ENCODE measurements at places on chromosomes 16 and 17.

GRCh38 chr16:88754912-88755744, 29.9 kb downstream of the PIEZO1 start:
- no peak for ATAC-seq

DNA sequence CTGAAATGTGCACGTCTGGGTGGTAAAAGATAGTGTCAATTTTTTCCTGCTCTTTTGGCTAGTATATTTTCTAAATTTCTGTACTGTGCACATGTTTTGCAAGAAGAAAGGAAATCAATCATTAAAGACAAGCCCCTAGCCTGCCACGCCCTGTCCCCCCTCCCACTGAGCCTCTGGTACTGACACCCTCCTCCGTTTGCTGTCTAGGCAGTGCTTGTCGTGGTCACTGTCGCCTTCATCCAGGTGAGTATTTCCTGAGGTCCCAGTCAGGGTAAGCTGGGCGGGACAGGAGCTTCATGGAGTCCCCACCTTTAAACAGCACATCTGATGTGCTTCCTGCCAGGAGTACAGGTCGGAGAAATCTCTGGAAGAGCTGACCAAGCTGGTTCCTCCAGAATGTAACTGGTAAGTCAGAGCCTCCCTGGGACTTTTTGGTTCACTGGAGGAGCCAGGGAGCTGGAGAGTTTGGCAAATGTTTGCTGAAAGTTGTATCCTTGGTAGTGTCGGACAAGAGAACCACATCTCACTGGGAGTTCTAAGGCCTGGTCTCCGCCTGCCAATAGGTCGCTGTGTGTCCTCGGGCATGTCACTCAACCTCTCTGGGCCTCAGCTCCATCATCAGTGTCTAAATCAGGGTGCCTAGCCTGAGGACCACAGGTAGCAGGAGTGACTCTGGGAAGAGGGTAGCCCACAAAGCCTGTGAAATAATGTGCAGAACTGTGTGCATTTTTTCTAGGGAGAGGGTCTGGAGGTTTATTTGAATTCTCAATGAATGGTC, 42.2 kb downstream of the ATP2C2 start:
- ATAC-seq: no peak

DNA sequence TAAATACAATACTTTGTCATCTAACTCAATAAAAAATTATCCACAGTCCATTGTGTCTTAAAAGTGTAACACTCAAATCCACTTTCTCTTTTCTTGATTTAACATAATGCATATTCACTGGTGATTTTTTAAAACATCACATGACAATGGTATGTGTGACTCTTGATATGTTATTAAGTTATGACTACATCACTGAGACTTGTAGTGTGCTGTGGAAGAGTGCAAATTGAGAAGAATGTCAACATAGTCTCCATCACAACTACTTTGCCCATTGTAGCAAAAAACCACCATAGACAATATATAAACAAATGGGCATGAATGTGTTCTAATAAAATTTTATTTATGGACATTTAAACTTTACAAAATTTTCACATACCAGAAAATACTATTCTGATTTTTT, 380.7 kb upstream of the PMFBP1 start:
- no peak for ATAC-seq

- no peak for ATAC-seq
These were observed 2.9 kb downstream of the SHISA9 start for GRCh38 chr16:12904329-12904671.

DNA sequence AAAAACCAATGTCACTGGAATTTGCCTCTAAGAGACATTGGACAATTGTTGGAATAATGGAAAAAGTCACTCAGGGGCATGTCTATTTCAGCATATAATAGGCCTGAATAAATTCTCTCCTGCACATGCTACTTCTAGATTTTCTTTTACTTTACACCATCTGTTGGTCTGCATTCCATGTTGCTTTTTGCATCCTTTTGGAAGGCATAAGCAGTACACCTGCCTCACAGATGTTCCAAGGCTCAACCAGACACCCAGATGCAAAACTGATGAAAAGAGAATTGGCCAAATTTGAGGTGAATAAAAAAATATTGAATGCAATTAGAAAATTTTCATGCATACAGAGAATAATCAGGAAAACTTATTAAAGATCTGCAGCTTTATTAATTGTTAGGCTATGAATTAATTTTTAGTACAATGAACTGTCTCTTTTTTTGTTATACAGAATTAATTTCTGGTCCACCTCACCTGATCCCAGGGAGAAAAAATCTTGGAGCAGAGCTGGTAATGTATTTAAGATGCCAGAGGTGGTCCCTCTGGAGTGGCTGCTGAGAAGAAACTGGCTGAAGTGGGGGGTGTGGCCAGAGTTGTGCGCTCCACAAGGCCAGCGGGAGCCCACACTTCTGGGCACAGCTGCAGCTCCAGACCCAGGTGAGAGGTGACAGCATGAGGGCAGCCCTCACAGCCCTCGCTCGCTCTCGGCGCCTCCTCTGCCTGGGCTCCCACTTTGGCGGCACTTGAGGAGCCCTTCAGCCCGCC, 778.6 kb downstream of the CDH11 start:
- ATAC-seq: no peak

- no peak for ATAC-seq
These were observed 84.7 kb downstream of the PLCG2 start for GRCh38 chr16:81863630-81864352.

GRCh38 chr17:9279893-9280292, 258.6 kb downstream of the NTN1 start:
- ATAC-seq: no peak

- no peak for ATAC-seq
These were observed 8.5 kb upstream of the COG1 start for GRCh38 chr17:73184136-73184993.

- no peak for ATAC-seq
These were observed 180.0 kb upstream of the CCL2 start for GRCh38 chr17:34075076-34075475.

- ATAC-seq: no peak
These were observed 11.6 kb downstream of the NUDT16L1 start for GRCh38 chr16:4704913-4705312.

DNA sequence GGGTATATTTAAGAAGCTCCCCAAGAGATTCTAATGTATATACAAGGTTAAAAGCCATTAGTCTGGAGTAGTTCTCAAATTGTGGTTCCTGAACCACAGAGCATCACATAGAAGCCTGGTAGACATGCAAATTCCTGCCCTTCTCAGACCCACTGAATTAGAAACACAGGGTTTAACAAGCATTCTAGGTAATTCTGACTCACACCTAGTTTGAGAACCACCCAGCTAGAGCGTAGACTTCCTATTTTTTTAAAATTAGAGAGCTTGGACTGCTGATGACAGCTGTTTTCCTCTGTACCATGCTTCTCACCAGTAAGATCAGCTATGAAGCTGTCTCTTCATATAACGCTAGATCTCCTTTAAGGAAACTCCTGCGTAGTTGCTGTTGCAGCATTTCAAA, 50.6 kb downstream of the HS3ST3B1 start:
- ATAC-seq: peak; percentile 97

DNA sequence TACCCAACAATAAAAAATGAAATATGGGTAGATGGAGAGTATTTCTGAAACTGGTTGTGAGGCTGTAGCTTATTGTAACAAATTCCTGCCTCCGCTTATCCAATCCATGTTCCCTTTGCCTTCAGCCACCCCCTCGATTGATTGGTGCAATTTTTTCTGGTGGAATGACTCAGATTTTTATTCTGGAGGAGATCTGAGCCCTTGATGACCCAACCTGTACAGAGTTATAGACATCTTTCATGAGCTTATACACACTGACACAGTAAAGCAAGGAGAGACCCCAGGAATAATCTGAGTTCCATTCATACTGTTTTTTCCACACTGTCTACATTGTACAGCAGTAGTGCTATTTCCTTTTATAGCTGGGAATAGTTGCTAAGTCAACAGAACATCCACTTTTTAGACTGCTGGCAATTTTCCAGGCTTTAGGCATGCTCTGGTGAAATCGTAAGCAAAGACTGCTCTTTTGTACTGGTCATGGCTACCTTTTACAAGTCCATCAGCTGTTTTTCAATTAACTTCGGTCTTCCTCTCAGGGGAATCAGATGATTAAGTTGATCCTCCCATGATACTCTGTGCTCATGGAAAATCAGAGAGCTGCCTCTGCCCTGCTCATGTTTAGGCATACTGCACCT, 30.1 kb downstream of the CCL4 start:
- no peak for ATAC-seq

- ATAC-seq: no peak
These were observed 12.5 kb upstream of the ATP2A3 start for GRCh38 chr17:3976675-3977171.

DNA sequence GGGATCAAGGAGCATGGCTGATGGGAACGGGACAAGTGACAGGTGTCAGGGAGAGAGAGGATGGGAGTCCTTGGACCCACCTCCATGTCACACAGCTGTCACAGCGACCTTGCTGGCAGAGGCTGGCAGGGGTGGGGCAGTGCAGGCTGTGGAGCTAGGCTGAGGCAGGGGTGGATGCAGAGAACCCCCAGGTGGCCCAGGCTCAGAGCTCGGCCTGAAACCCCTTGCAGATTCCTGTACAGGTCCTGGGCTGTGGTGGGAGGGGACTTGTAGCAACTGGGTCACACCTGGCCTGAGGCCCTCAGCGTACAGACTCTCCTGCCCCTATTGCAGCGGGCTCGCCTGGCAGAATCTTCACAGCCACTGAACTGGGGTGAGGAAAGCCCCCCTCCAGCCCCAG, 174.1 kb downstream of the NTN1 start:
- ATAC-seq: no peak

- ATAC-seq: no peak
These were observed 82.7 kb upstream of the CORO6 start for GRCh38 chr17:29705386-29705785.

- ATAC-seq: no peak
These were observed 69.6 kb downstream of the SEC14L1 start for GRCh38 chr17:77210331-77210730.

DNA sequence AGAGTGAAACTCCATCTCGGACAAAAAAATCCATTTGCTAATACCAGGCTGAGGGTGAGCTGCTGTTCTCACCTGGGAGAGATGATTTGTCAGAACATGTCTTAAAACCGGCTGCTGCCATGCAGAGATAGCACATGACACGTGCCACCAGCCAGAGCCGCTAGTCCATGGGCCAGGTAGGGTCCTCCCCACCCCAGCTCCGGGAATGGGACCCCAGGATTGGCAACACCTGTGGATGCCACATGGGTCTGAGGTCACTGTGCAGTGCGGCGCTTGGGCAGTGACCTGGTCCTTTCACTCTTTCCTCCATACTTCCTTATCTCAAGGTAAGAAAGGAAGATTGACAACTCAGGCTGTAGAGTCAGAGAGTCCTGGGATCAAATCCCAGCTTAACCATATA, 393.3 kb upstream of the TNRC6C start:
- no peak for ATAC-seq

- no peak for ATAC-seq
These were observed 12.5 kb upstream of the PYY start for GRCh38 chr17:43966276-43966675.

- ATAC-seq: peak; percentile 28
These were observed 198.8 kb upstream of the CIBAR2 start for GRCh38 chr16:85310868-85311585.

DNA sequence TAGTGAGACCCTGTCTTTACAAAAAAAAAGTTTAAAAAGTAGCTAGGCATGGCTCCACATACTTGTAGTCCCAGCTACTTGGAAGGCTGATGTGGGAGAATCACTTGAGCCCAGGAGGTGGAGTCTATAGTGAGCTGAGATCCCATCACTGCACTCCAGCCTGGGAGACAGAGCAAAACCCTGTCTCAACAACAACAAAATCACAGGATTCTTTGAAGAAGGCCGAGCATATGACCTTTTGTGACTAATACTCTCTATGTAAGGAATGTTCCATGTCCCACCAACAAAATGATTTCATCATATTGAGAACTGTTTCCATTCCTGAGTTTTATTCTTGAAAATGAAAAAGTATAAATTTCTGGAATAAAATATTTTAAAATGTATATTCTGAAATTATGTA, 58.9 kb upstream of the EFCAB3 start:
- ATAC-seq: no peak

- ATAC-seq: peak; percentile 43
These were observed 35.4 kb upstream of the LITAF start for GRCh38 chr16:11621920-11622651.

Measured in activated T-helper 17 cell treated with anti-CD3 and anti-CD28 coated beads, Interleukin-2, amount 50 U/mL, for 72 hours (primary cell).